ENCODE measurements at places on chromosomes 3 and 15.

DNA sequence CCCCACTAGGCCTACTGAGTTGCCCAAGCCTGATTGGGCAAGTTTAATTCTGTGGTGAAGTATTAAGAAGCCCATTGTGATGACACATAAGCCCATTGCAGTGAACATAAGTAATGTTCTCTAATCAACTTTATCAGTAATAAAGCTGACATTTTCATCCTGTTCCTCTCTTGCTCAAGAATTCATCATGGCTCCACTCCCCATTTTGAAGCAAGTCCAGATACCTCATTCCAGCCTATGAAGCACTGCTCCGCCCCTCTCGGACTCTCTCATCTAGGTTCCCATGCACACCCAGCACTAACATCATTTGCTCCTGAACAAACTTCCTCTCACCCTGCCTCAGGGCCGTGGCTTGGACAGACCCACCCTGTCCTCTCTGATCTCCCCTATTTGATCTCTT lies 10.5 kb downstream of the SHF start:
- no peak for DNase-seq

- no peak for DNase-seq
Measured at GRCh38 chr3:14371573-14372474, 30.6 kb upstream of the SLC6A6 start.

DNA sequence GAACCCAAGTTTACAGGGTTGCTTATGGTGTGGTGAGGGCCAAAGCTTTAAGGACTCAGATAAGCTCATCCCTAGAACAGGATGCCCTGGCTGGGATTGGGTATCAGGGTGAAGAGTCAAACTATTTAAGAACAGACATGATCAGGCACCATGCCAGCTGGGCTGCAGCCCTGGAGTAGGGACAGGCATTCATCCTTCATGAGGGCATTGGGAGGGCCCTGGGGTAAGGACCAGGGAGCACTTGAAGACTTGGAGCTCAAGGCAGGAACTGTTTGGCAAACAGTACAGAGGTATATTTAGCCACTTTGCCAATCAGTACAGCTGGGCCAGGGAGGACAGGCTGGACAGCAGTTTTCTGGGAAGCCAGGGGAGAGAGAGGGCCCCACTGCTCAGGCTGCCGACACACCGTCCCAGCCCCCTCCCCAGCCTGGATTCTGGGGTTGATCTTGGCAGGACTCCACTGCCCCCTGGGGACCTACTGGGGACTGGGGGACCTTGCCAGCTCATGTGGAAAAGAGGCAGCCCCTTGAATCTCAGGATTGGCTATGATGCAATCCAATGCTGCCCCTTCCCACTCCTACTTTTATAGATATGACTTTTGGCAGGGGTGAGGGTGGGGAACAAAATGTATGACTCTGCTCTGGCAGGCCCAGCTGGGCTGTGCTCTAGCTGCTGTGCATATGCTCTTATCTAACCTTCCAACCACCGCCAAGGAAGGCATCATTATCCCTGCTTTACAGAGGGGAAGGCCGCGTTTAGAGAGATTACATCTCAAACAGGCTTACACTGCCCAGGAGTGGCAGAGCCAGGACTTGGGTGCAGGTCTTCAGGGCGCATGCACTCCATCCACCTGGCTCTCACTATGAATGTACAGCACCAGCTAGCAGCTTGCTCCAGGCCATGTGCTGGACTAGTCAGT lies 2.3 kb downstream of the PLA2G4E start:
- no peak for DNase-seq

DNA sequence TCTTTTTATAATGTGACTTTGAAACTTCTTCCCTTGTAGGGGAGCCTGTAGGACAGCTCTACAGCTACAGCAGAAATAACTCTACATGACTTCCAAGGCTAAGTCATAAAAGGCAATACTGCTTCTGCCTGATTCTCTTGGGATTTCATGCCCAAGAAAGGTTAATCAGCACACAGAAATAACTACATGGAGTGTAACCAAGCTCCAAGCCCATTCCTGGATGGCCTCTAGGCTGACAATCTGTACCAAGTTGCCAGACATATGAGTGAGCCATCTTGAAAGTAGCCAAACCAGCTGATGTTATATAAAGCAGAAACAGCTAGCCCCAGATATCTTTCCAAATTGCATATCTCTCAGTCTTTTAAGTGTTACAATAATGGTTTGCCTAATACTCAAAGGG lies 75.8 kb upstream of the OSTN start:
- DNase-seq: no peak

DNA sequence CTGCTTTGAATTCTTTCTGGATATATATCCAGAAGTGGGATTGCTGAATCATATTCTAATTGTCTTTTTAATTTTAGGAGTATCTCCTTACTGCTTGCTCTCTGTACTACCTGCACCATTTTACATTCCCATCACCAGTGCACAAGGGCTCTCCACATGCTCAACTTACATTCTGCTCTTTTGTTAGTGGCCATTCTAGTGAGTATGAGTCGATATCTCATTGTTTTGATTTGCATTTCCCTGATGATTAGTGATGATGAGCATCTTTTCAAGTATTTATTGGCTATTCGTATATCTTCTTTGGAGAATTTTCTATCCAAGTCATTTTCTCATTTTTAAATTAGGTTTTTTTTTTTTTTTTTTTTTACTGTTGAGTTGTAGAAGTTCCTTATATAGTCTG lies 29.5 kb downstream of the PFN2 start:
- no peak for DNase-seq

Measured in activated T-cell treated with anti-CD3 and anti-CD28 coated beads, Interleukin-2, amount 50 U/mL, for 4 hours (primary cell).